ENCODE measurements at places on chromosomes 12 and 14.

GRCh38 chr12:127770118-127770517 lies 496.9 kb upstream of the TMEM132C start:
- no peak for DNase-seq

DNA sequence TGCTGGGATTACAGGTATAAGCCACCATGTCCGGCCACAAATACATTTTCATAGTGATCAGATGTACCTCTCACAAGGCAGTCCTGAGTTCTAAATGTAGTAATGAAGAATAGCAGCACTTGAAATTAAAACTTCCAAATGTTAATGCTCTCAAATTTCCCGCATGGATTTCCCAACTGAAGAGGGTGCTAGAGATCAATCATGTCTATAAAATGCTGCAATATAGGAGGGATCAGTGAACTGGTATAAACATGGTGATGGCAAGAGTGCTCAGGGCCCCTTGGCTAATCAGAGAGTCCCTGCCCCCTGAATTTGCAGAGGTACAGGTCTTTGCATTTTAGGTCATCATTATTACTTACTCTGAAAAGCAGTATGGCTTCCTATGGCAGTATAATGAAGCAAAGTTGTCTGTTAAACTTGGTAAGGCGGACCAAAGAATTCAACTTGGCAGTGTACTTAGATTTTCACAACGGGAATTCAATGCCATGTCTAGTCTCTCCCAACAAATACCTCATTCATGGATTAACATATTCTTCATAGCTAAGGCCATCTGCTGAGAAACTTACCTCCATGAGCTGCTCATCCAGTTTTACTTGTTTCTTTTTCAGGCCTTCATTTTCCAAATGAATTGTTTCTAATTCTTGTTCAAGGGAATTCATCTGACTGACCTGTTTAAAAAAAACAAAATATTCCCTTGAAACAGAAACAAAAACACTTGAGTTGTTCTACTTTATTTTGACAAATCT lies 67.0 kb upstream of the SAV1 start:
- no peak for DNase-seq

DNA sequence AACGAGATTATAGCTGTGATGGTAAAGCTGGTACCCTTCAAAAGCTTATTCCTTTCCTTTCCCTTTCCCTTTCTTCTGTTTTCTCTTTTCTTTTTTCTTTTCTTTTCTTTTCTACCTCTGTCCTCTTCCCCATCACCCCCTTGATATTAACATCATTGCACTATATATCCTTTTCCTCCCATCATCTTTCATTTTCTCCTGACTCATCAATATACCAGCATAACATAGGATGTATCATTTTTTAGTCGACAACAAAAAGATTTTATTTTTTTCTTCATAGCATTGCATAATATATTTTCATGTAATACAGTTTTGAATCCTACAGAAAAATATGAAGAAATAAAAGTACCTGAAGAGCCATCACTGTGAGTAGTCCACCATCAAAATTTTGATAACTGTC lies 230.6 kb downstream of the RAD51B start:
- DNase-seq = no peak

GRCh38 chr12:91178139-91178561 lies 4.5 kb downstream of the DCN start:
- peak; percentile 40 for DNase-seq

Measured in GM04503 (cell line).